ENCODE measurements at places on chromosomes 7 and 10.

DNA sequence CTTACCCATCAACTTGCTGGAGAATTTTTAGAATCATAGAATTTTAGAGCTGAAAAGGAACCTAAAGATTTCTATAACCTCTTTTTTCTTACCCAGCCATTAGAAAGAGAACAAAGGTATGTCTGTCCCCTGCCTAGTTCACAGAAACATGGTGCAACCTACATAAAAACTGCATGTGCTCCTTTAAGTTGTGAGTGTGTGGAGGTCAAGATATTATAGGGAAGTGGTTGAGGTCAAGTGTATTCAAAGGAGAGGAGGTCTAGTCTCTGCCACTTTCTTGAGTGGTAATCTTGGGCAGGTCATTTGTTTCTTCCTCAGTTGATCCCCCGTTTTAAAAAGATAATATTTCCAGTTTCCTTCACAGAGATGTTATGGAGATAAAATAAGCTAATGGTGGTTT, 6.4 kb downstream of the UBTD1 start:
- no peak for DNase-seq

DNA sequence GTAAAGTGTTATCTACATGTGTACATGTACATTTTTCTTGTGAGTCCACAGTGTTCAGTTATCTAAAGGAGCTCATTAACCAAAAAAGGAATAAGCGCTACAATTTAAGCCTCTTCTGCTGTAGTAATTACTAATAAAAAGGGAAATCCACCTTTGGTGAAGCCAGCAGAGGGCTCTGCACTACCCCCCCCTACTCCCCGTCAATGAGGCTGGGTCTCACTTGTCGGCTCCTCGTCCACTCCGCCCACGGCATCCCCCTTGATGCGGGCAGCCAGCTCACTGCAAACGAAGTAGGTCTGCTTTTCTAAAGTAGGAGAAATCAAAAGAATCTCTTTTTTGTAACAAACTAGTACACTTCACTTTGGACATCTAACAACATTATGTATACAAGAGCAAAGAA, 4.7 kb upstream of the WASHC2A start:
- no peak for DNase-seq

GRCh38 chr7:141586878-141587277, 35.7 kb downstream of the AGK start:
- DNase-seq = no peak

- DNase-seq = peak; percentile 62
Observed at GRCh38 chr7:129612112-129613015, 844 bp downstream of the NRF1 start.

DNA sequence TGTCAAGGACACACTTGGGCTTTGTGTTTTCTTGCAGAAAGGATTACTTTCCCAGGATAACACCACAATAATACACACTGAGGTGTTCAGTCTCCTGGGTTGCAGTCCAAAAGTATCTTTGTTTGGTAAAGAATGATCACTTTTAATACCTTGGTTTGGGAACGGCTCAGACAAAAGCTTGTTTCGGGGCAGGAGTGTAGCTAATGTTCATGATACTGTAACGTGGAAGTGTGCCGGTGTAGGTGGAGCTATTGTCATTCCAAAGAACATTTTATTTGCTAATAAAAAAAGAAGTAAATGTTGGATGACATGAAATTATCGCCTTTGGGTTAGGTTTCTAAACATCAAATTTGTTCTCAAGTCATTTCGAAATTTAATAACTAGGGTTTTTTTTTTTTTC, 1.2 kb downstream of the EIF4H start:
- no peak for DNase-seq

DNA sequence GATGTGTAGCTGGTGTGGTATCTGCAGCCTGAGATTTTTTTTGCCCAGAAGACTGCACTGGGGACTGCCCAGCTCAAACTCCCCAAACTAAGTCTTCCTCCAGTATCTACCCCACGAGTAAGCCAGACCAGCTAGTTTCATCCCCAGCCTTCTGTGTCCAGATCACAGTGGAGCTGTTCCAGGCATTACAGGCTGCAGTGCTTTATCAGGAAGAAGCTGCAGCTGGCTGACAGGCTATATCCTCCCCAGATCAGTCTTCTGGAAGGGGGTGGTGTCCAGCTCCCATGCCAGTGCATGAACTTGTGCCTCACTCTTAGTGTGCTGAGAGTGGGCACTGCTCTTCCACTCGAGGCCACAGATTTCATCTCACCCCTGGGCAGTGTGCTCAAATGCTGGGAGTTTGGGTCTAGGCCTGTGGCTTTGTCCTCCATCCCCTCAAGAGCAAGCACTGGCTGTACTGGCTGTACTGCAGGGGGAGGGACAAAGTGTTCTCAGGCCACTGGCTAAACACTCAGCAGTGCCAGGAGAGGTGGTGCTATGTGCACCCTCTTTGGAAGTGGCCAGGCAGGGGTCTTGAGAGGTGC, 679.1 kb upstream of the COBL start:
- no peak for DNase-seq

DNA sequence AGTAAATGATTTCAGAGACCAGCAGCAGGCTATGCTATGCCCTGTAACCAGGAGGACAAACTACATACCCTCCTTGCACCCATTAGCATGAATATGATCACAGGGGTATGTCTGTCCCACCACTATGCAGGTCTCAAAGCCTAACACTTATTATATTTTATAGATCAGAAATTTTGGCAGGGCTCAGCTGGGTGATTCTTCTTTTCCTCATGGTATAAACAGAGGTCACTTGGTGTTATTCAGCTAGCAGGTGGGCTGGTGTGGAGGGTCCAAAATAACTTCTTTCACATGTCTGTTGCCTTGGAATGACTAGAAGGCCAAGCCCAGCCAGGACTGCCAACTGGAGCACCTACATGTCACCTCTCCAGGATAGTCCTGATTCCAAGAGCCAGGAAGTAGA, 252.9 kb downstream of the ARHGAP12 start:
- DNase-seq = no peak

DNA sequence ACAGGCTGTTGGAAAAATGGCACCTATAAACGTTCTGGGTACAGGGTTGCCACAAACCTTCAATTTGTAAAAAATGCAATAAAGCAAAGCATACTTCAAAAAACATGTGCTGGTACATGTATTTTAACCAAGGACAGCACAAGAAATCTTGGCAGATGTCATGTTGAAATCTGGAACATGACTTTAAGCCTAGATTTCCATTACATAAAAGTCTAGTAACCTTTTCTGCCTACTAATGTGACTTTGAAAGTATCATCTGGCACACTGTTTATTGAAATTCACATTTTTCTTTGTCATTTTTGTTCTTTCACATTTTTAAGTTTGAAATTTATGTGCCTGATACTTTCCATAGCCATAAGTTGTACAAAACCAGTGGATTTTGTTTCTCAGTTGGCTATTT, 296.8 kb downstream of the EXOC4 start:
- DNase-seq = no peak

DNA sequence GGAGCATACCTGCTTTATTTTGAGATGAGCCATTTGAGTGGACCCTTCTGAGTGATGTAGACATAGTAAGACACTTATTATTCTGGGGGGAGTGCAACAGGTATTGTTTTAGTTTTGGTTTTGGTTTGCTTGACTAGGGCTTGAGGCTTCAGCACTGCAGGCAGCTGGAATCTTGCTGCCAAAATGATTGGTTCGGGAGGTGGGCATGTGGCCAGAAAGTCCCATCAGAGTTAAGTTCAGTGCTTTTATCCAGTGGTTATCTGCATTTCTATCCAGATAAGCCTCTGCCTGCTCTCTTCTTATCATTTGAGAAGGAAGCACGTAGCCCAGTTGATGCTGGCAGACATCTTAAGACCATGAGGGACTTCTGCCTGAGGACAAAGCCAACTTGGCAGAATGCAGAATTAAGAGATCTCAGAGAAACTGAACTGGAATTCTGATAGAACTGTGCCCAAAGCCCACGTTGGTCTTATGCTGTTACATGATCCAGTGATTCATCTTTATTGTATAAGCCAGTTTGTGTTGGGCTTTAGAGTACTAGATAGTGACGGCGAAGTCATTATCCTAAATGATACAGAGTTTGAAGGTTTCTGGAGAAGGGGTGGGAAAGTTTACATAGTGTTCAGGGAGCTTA, 9.6 kb upstream of the JAZF1 start:
- no peak for DNase-seq
